ENCODE measurements at places on chromosomes 3 and 15.

- no peak for DNase-seq
Observed at GRCh38 chr3:63909431-63909830, 2.8 kb downstream of the SCAANT1 start.

GRCh38 chr3:126213379-126214028 lies 33.1 kb upstream of the ALDH1L1 start:
- DNase-seq, result no peak

- DNase-seq, result no peak
Observed at GRCh38 chr3:131883711-131884407, 151.0 kb downstream of the CPNE4 start.

- no peak for DNase-seq
Observed at GRCh38 chr3:74470313-74470712, 144.1 kb downstream of the CNTN3 start.

DNA sequence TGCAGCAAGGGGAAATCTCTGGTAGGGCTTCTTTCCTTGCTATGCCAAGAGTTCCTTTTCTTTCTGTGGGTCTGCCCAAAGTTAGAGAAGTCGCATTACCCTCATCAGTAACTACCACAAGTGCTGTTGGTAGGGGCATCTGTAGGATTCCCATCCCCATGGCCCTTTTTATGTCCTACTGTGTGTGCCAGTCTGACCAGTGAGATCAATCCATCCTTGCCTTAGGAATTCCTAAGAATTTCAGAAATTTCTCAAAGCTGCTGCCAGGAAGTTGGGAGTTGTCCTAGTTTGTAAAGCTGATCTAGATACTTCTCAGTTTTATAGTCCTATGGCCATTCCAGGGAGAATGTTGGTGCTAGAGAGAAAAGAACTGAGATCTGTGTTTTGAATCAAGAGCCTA lies 36.5 kb downstream of the SH3GL3 start:
- DNase-seq, result no peak
